Epithelial cell of proximal tubule (primary cell): ENCODE measurements at places on chromosomes 1 and 21.

DNA sequence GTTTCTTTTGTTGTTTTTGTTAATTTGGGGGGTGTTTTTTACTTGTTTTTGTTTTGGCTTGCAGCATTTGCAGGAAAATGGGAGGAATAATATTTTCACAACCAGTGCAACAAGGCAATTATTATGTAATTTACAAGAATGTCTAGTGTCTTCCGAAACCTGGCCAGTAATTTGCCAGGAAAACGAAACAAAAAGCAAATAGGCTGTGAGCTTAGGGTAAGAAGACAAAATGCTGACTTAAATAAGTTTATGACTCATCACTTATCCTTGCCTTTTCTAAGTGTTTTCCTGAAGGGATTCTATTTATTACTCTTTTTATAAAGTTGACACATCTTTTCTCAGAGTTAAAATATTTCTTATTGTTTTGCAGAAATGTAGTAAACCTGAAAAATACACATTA is 49.8 kb downstream of the KCNT2 start:
- DNase-seq, result peak; percentile 44

GRCh38 chr1:159077120-159077961 is 775 bp upstream of the AIM2 start:
- DNase-seq, result no peak

- DNase-seq, result no peak
Observed at GRCh38 chr21:45472445-45473365, 67.7 kb downstream of the COL18A1 start.

DNA sequence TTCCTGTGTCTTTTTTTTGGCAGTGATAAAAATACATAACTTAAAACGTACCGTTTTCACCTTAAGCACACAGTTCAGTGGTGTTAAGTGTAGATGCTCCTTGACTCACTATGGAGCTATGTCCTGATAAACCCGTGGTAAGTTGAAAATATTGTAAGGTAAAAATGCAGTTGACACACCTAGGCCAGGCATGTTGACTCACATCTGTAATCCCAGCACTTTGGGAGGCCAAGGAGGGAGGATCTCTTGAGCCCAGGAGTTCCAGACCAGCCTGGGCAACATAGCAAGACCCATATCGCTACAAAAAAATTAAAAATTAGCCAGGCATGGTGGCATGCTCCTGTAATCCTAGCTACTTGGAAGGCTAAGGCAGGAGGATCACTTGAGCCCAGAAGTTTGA is 73.6 kb upstream of the COG2 start:
- no peak for DNase-seq

DNA sequence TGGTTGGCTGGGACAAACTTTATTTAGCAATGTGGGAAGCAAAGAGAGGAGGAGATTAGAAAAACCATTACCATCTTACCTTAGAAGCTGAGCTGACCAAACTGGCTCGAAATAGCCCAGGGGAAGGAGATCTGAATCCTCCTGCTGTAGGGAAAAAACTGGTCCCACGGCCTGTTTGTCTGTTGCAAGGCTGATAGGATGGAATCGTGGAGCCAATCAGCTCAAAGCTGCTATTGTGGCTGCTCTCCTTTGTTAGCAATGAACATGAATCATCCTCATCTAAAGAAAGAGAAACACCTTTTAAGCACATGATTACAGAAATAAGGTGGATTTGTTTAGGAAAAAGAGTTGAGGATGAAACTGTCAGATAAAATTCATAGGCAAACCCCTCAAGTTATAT is 21.5 kb downstream of the CLSPN start:
- DNase-seq, result no peak

DNA sequence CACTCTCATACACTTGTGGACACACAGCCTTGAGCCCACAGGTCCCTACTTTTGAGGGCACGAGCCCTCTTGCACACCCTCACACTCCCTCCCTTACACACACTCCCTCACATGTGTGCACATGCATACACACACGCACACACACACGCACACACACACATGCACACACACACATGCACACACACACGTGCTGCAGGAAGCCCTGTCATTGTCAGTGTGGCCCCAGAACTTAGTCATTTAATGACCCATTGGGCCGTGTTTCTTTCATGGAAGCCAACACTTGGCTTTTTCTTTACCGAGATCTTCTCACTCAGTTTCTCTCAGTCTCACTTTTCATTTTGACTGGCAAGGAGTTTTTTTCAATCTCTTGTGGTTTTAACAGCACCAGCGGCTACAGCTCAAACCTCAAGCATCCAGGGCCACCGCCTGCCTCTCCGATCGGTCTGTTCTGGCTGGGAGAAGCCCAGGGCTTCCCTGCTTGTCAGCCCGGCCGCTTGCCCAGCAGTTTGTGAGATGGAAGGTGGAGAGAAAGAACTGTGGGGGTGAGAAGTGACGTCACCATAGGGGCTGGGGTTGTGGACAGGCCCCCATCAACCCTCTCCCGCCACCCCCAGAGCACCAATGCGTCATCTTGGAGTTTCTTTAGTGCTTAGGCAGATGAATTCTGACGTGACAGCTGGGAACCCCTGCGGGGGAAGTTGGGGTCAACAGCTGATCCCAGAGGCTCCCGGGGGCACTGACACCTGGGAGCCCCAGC is 15.8 kb upstream of the TNFRSF8 start:
- DNase-seq, result no peak

GRCh38 chr1:200535605-200536004 is 84.9 kb downstream of the KIF14 start:
- no peak for DNase-seq

DNA sequence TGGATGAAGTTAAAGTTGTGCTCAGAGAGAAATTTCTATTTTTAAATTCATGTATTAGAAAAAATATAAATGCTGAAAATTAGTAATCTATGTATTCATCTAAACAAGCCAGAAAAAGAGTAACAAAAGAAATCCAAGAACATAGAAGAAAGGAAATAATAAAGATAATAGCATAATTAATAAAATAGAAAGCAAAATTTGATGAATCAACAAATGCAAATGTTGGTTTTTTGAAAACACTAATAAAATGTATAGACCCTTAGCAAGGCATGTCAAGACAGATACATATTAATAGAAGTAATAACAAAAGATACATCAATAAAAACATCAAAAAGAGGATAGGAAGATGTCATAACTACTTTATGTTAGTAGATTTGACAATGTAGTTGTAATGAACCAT is 18.0 kb downstream of the F13B start:
- no peak for DNase-seq

- DNase-seq, result no peak
Observed at GRCh38 chr1:12709696-12710095, 6.2 kb upstream of the AADACL3 start.

DNA sequence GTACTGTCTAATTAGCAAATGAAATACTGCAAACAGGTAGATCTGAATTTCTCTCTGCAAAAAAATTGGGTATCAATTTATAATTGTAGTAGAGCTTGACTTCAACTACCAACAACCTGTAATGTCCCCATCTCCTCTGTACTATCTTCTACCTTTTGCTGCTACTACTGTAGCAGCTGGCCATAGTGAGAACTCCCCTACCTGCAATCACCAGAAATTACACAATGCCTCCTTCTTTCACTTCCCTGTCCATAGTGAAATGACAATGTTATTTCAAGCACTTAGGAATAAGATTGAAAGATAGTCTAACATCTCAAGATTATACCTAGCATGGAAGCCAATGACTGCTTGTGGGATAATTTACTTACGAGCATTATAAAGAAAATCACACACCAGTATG is 100.4 kb downstream of the ACBD6 start:
- no peak for DNase-seq
